AG04450 (cell line): ENCODE measurements at places on chromosomes 5 and 9.

GRCh38 chr5:54894957-54895815, 90.2 kb downstream of the ESM1 start:
- DNase-seq: no peak

- no peak for DNase-seq
Measured at GRCh38 chr9:125929846-125930245, 182.7 kb downstream of the PBX3 start.

GRCh38 chr5:76861612-76862011, 11.8 kb downstream of the S100Z start:
- DNase-seq: peak; percentile 30

DNA sequence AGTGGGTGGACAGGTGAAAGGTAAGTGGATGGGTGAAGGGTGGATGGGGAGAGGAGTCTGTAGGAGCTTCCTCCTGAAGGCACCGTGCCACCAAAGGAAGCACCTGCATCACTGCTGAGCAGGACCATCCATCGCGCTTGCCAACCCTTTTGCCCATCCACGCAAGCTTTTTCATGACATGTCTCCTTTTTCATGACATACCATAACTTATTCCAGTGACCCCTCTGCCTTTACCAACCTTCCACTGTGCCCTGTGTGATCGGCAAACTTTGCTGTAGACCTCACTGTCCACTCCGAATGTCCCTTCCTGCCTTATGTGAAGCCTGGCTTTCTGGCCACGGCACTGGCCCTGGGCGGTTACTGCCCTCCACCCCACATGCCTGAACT, 13.4 kb downstream of the FLT4 start:
- DNase-seq: no peak

DNA sequence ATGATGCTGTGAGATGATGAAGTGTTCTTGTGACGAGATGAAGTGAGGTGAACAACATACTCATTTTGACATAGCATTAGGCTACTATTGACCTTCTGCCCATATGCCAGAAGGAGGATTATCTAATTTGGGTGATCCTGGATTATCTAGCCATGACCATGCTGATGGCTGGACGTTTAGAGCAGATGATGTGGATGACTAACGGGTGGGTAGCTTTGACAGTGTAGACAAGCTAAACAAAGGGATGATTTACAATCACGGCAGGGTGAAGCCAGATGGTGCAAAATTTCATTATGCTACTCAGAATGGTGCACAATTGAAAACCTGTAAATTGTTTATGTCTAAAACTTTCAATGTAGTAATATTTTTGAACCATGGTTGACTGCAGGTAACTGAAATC, 2403.4 kb upstream of the ACO1 start:
- DNase-seq: no peak

- DNase-seq: no peak
Measured at GRCh38 chr9:89524963-89525362, 27.1 kb upstream of the SEMA4D start.

DNA sequence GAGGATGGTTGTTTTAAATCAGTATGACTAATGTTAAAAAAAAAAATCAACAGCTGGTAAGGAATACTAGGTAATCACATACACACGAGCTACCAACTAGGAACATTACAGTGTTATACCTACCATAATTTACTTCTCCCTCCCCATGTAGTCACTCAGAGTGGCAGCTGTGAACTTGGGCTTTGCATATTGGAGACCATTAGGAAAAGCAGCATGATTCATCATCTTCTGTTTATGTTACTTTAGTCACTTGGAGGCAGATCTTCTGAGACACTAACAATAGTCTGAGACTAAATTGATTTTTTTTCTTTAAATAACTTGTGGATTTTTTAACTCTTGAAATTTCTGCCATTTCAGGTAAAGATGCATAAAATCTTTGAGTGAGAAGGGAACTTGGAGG, 141.5 kb upstream of the NR4A3 start:
- DNase-seq: no peak

DNA sequence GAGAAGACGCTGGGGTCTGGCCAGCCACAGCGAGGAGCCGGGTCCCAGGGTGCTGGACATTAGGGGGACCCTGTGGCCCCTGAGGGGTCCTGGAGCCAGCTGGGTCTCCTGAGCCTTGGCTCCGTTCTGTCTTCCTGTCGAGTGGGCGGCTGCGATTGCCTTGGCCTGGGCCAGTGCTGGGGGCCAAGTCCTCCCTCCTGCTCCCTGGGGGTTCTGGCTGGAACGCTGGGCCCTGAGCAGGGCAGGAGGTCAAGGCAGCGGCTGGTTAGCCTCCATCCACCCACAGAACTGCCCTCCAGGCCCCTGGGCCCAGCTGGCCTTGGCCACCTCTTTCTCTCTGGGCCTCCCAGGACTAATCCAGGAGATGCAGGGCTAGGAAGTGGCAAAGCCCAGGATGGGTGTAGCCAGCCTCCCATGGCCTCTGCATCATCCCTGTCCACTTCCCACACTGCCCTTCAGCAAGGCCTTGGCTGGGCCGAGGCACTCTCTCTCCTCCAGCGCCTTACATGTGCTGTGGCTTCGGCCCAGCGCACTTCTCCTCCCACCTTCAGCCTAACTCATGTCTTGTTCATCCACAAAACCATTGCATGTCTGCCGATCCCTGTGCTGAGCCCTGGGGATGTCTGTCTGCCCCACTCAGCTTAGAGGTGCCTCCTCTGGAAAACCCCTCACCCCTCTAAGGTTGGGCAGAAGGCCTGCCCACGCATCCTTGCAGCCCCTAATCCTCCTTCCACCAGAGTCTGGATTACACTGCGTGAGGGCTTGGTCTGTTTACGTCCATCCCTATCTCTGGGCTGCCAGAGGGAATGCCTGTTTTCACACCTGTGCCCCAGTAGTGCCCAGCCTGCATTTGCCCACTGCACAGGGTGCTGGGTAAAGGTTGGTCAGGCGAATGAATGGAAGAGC, 5.0 kb downstream of the LAMC3 start:
- DNase-seq: no peak

DNA sequence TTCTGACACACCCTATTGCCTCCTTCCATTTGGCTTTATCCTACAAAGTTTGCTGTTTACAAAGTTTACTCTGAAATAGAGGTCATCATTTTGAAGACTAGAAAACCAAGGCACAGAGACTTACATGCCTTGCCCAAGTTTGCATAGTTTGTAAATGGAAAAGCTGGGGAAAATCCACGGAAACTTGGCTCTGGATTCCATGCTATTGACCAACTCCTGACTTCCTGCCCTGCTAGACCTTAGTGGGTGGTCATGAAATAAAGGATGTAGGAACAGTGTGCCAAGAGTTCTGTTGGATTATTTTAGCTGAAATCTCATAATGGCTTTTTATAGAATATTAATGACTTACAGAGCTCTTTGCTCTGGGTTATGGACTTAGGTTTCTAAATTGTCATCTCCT, 69.5 kb downstream of the GRIA1 start:
- DNase-seq: no peak

DNA sequence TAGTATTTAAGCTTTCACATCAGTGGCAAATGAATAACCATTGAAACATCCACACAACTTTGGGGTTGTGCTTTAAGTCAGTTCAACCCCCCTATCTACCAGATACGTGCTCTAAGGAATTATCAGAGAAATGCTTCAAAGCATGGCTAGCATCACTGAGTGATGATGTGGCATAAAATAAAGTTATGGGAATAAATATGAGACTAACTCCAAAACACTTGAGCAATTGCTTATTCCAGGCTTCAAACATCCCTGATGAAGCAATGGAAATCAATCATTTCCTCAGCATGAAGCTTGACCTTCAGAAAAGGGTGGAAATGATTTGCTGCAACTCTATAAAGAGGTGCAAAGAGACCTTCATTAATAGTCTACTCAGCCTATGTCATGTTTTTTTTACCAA, 292.0 kb upstream of the SMC2 start:
- no peak for DNase-seq

DNA sequence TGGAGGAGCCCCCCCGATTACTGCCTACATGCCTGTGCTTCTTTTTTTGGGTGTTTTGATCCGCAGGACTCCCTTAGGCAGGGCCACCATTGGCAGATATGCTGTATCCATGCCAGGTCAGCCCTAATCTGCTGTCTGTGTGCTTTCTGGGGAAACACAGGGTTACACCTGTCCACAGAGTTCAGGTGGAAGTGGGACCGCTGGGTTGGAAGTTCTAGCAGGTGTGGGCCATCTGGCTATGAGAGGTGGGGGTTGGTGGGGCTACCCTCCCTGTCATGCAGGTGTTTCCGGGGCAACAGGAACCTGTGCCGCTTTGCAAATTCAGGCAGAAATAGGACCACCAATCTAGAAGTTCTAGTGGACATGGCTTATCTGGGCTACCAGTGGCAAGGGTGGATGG, 17.0 kb downstream of the IFNE start:
- DNase-seq: no peak

DNA sequence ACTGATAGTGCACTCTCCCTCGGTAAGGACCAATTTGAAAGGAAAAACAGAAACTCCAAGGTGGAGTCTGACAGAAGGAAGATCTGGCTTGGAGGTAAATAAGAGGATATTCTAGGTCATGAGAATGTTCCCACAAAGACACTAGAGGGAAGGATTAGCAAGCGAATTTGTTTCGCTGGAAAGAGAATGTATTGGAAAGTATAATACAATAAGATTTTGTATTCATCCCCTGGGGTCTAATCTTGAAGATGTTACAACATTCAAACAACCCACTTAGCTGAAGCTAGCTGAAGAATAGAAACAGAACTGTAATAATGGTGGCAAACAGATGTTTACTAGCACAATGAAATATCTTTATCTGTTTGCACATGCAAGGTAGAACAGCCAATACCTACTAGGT, 158.7 kb downstream of the GNAQ start:
- DNase-seq: no peak

- no peak for DNase-seq
Measured at GRCh38 chr5:141439411-141440141, 9.3 kb downstream of the PCDHGA12 start.

- DNase-seq: no peak
Measured at GRCh38 chr5:77152441-77152840, 58.0 kb upstream of the PDE8B start.

GRCh38 chr9:36503172-36504088, 69.3 kb upstream of the MELK start:
- DNase-seq: no peak

GRCh38 chr9:36967997-36968396, 66.1 kb downstream of the PAX5 start:
- DNase-seq: no peak

DNA sequence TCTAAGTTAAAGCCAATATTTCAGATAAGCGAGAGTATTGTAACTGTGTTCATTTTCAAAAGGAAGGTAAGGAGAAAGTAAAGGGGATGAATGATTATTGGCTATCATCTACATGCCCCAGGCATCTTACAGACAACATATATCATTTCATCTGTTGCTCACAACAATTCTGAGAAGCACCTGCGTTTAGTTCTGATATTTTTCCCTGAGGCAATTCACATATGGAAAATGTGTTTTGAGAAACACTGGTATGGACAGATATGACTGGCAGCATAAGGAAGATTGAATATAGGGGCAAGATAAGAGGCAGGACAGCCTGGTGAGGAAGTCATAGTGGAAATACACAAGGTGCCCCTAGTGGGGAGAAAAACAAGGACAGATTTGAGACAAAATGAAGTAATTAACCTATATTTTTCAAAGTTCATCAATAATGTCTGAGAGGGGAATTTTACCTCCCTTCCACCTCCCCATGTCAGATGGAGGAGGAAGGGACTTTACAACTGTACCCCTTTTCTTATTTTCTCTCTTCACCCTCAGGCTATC, 87.7 kb upstream of the TRIM32 start:
- no peak for DNase-seq

DNA sequence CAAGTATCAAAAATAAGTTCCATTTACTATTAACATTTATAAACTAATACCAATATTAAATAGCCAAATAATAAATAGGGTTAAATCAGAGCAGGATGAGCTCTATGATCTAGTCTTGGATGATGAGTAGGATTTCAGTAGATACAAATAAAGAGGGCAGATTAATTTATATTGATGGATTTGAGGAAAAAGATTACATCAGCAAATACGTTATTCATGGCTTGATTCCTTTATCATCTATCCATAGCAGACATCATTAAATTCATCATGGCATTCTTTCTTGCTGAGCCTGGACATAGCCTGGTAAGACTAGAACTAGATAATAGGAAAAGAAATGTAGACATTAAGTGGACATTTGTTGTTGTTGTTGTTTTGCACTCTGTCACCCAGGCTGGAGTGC, 13.4 kb upstream of the MSMP start:
- DNase-seq: no peak

DNA sequence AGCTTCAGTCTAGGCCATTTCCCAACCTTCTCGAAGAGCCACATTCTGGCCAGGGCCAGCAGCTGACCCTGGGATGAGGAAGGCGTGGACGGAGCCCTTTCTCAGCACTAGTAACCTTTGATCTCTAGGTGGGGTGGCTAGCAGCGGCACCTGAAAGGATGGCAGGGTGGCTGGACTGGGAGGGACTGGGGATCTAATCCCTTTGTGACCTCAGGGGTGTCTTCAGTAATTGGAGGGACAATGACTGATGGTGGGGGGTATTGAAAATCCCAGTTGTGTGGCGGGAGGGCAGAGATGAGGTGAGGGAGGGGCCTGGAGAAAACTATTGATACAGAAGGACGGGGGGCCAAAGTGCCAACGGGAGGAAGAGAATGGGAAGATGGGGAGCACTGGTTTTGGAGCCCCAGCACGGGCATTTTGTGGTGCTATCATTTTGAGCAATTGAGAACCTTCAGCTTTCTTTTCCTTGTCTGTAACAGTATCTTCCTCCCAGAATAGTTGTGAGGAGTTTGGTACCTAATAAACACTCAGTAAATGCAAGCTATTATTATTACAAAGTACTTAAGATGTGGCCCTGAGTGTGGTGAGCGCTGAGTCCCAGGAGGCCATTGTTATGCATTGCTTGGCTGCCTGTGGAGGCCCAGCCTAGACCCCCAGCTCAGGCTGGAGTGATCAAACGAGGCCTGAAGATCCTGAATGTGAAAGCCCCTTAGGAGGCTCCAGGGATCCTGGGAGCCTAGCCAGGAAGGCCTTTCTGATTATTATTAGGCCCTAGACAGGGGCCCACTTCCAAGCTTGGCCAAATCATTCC, 37.3 kb upstream of the UBE2D2 start:
- no peak for DNase-seq

GRCh38 chr9:90830051-90830450, 28.4 kb downstream of the SYK start:
- DNase-seq: no peak

- no peak for DNase-seq
Measured at GRCh38 chr5:122312591-122313406, 762 bp downstream of the SNCAIP start.

DNA sequence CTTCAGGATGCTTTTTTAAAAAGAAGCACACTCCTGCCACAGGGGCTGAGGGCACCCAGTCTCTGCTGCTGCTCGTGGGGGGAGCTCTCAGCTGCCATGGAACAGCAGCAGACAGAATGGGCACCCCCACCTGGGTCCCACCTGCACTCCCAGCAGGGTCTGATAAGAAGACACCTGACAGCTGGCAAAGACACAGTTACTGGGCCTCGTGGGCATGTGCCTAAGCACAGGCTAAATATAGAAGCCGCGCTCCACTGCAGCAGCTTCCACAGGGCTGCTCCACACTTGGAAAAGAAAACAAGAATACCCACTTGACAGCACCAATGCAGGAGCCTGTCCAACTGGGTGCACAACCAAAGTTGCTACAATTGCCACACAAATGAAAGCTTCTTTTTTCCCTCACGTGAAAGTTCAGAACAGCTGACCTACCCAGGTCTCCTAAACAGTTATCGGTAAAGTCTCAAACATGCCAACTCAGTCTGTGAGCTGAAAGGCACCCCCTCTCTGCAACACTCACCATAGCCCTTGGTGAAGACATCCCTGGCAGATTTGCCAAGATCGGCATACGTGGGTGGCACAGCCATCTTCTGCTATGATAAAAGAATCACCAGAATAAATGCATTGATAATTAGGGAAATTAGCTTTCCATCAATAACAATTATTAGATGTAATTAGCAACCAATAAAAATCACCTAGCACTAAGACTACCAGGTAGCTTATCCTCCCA, 12.2 kb downstream of the VDAC1 start:
- DNase-seq: no peak
